ENCODE measurements at places on chromosomes 1 and 21.

DNA sequence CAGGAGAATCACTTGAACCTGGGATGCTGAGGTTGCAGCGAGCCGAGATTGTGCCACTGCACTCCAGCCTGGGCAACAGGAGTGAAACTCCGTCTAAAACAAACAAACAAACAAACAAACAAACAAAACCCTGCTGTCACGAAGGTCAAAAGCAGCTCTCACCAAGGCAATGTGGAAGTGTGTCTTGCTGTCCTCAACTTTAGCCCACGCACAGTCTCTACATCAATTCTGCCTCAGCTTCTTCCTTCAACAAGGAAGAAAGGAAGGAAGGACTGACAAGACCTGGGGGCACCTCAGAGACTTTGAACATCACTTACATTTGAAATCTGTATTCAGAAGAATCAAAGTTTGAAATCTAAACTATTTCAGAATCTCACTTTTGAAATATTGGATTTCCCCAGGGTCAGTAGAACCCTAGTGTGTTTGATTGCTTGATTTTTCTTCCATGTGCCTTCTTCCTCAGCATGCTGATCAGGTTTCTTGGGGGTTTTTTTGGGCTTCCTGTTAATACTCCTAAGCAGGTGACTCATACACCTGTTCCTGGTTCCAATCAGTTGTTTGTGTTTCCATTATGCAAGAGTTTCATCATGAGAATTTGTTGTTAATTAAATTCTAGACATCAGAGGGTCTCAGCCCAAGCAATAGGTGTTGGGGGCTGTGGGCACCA is 6.5 kb upstream of the CSTB start:
- DNase-seq, result no peak

DNA sequence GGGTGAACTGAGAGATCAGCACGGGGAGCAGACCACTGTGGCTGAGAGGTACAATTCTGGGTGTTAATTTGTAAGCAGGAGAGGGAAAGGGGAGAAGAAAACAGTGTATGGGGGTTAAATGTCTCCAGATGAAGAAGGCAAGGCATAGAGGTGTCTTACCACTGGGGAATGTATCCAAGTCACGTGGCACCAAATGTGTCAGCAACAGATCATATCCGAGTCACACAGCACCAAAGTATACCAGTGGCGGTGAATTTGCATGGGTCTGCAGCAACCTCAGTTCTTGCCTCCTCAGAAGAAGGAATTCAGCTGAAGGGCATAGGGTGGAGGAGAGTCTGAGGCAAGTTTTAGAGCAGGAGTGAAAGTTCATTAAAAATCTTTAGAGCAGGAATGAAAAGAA is 21.2 kb upstream of the SYCP1 start:
- no peak for DNase-seq

DNA sequence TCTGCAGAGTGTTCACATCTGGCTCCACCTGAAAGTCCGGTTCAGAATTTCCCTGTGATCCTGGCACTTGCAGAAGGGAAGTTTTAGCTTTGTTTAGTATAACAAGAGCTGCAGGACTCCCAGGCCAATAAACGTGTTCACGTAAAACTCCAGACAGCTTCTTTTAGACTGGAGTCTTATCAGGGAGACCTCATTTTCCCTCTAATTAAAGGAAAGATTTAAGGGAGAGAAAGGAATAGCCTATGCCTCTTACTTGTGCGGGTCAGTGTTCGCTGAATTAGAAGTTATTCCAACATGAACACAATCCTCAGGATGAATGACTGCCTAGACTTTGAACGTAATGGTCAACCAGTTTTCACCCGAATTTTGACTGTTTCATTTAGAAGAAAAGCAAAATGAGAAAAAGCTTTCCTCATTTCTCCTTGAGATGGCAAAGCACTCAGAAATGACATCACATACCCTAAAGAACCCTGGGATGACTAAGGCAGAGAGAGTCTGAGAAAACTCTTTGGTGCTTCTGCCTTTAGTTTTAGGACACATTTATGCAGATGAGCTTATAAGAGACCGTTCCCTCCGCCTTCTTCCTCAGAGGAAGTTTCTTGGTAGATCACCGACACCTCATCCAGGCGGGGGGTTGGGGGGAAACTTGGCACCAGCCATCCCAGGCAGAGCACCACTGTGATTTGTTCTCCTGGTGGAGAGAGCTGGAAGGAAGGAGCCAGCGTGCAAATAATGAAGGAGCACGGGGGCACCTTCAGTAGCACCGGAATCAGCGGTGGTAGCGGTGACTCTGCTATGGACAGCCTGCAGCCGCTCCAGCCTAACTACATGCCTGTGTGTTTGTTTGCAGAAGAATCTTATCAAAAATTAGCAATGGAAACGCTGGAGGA is 202.1 kb upstream of the SGIP1 start:
- no peak for DNase-seq

GRCh38 chr1:11927866-11928592 is 1.8 kb upstream of the KIAA2013 start:
- DNase-seq, result no peak

GRCh38 chr1:218058730-218059129 is 226.4 kb upstream of the RRP15 start:
- no peak for DNase-seq

GRCh38 chr1:5793516-5793915 is 198.7 kb downstream of the NPHP4 start:
- DNase-seq, result no peak

- no peak for DNase-seq
These were observed 627.8 kb downstream of the MATN1 start for GRCh38 chr1:30095451-30096025.

DNA sequence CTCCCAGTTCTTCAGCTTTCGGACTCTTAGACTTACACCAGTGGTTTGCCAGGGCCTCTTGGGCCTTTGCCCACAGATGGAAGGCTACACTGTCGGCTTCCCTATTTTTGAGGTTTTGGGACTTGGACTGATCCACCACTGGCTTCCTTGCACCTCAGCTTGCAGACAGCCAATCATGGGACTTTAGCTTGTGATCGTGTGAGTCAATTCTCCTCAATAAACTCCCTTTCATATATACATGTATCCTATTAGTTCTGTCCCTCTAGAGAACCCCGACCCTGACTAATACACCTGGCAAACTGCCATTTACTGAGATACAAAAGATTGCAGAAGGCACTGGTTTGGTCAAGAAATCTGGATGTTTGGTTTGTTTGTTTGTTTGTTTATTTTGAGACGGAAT is 6.4 kb upstream of the RAB4A start:
- no peak for DNase-seq

DNA sequence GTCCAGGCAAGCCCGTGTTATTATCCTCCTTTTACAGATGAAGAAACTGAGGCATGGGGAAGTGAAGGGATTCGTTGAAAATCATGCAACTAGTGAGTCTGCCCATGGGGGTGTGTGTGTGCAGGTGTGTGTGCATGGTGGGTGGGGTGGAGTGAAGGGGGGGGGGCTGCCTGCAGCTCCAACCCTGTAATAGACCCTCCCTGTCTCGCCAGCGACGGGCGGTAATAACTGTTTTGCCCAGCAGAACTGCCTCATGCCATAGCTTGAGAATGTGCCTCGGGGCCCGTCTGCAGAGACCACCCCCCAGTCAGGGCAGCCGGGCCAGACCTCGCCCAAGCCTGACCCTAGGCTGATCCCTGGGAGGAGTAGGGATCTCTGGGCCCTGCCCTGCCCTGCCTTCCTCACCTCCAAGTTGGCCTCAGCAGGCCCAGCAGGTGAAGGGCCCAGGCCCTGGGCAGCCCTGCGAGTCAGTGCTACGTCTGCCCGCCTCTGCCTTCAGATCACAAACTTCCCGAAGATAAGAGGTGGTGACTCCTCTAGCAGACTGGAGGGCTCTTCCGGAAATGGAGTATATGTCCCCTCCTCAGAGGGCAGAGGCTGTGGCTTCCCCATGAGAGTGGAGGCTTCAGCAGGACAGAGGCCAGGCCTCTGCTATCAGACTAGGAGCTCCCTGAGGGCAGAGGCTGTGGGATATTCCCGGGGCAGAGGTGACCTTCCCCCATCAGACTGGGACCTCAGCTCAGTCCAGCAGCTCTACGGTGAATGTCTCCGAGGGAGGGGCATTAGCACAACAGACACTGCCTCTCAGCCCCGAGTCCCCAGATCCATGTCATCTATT is 15.7 kb upstream of the EPHA2 start:
- DNase-seq, result no peak

DNA sequence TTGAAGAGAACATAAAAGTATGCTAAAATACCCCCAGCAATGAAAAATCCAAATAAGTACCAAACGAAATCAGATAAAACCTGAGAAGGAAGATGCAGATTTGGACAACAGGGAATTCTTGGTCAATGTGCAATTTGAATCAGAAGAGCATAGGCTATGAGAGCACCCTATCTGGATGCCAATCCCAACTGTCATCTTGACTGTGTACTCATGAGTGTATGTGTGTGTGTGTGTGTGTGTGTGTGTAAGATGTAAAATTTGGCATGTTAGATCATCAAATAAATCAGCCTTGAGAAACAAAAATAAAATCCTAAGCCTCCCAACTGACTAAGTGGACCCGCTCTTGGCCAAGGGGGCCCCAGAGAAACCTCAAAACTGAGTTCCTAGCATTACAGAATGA is 18.0 kb upstream of the SPRR2G start:
- DNase-seq, result no peak

DNA sequence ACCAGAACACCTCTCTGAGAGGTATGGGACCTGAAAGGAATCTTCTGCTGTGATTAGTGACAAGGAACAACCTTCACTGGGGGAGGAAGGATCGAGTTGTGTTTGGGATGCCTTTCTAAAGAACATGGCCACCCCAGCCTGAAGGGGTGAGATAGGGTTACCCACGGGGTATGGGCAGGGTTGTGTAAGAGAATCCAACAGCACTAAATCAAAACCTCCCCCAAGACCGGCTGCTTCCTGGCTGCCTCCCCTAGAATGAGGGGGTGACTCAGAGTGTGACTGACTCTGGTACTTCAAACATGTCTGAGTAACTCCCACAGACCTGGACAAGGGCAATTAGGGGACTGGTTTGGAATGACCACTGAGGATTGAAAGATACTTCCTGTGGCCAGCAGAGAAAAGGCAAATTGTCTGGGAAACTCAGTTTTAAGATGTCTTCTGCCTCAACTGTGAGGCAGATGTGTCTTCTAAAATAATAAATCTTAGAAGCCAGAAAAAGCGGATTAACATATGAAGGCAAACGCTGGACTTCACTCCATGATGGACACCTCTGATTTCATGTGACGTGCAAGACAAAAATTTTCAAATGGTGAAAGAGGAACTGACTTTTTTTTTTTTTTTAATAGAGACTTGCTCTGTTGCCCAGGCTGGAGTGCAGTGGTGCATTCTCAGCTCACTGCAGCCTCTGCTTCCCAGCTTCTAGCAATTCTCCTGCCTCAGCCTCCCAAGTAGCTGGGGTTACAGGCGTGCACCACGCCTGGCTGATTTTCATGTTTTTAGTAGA is 6.7 kb upstream of the PTPN14 start:
- no peak for DNase-seq

DNA sequence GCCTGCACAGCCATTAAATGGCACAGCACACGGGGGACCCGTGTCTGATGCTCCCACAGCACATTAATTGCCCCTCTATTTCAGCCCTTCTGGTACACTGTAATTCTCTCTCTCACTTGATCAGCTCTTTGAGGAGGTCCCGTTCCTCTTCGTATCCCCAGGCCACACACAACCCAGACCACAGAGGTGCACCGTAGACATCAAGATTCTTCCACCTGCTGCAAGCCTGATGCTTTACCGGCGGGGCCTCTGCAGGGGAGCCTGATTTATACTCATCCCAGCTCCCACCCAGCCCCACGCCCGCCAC is 759 bp downstream of the SMYD3 start:
- no peak for DNase-seq

- DNase-seq, result no peak
These were observed 25.5 kb downstream of the RGS7 start for GRCh38 chr1:241331328-241332036.

DNA sequence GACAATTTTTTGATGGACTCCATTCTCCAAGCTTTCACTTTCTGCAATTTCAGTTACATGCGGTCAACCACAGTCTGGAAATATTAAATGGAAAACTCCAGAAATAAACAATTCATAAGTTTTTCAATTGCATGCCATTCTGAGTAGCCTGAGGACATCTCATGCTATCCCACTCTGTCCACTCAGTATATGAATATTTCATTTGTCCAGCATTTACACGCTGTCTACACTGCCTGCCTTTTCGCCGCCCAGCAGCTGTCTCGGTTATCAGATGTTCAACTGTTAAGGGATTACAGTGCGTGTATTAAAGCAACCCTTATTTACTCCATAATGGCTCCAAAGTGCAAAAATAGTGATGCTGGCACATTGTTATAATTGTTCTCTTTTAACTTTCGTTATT is 116.3 kb downstream of the ADSS2 start:
- no peak for DNase-seq

GRCh38 chr1:28917757-28918118 is 3.4 kb downstream of the EPB41 start:
- no peak for DNase-seq

- DNase-seq, result no peak
These were observed 553.0 kb downstream of the SMYD3 start for GRCh38 chr1:245953876-245954660.
